ENCODE measurements at places on chromosomes 12 and 14. TPM values are rescaled to one million over a fixed set of nuclear protein-coding genes. Genes with fewer than 3 reads are reported as not detected.

Gene TRIM9
- 1.6 TPM for total RNA-seq

Gene DHRS2
- total RNA-seq, result 1.1 TPM

Gene CSRP2
- 26.7 TPM for total RNA-seq

Gene SOAT2
- total RNA-seq, result not detected

Gene NR1H4
- total RNA-seq, result not detected

Gene ANG
- total RNA-seq, result 4.8 TPM

Gene ASB2
- total RNA-seq, result 0.49 TPM

Gene KCNJ8
- total RNA-seq, result 2.1 TPM

Gene ARHGAP9
- total RNA-seq, result 0.18 TPM

Gene IAPP
- not detected for total RNA-seq
